ENCODE measurements at places on chromosomes 5 and 9.

- no peak for DNase-seq
Measured at GRCh38 chr5:177024559-177024958, 2.1 kb downstream of the ZNF346 start.

- DNase-seq: no peak
Measured at GRCh38 chr5:93151896-93152295, 429.1 kb downstream of the NR2F1-AS1 start.

DNA sequence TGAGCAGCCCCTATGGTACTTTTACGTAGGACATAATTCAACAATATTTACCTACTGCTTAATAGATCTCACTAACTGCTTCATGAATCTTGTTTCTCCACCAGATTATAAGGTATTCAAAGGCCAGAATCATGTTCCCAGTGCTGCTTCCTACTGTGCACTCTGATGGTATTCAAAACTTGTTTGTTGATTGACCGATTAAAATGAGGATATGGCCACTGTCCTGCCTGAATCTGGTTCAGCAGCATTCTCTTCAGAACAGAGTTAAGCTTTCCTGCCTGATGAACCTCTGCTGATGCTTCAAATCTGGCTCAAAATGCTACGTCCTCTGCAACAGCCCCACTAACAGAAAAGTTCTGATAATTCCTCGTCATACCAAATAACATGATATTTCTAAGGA, 150.7 kb upstream of the ZNF462 start:
- DNase-seq: no peak

DNA sequence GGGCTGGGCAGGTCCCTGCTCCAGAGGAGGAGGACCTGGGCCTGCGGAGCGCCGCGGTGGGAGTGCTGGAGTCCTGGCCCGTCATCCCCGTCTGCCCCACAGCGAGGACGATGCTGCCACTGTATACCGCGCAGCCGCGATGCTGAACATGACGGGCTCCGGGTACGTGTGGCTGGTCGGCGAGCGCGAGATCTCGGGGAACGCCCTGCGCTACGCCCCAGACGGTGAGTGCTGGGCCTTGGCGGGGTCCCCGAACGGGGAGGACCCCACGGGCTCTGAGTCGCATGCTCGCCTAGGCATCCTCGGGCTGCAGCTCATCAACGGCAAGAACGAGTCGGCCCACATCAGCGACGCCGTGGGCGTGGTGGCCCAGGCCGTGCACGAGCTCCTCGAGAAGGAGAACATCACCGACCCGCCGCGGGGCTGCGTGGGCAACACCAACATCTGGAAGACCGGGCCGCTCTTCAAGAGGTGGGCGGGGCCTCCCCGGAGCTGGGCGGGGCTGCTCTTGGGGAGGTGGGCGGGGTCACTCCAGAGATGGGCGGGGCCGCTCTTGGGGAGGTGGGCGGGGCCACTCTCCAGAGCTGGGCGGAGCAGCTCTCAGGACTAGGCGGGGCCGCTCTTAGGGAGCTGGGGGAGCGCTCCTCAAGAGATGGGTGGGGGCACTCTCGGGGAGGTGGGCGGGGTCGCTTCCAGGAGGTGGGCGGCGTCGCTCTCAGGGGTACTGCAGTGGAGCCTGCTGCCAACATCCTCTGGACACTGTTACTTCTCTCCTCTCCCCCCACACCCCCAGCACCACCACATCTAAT, 13.1 kb downstream of the LRRC26 start:
- DNase-seq: peak; percentile 33

GRCh38 chr5:57832875-57833274, 350.3 kb upstream of the ACTBL2 start:
- DNase-seq: no peak

DNA sequence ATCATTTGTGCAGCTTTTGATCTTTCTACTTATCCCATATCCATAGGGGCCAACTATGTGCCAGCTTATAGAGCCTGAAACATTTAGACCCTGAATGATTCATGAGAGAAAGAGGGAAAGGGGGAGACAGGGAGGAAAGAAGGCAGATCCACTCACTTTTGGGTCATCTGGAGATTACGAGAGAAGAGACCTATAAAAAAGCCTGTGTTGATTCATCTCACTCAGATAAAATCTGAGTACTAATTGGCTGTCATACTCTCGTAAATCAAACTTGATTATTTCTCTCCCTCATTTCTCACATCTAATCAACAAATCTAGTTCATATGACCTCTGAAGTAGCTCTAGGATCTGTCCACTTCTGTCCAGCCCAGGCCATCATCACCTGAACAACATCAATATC, 137.1 kb downstream of the ARL15 start:
- DNase-seq: no peak

GRCh38 chr5:104800440-104801048, 1238.0 kb upstream of the NUDT12 start:
- DNase-seq: no peak

- no peak for DNase-seq
Measured at GRCh38 chr9:124353811-124354274, 61.4 kb downstream of the PSMB7 start.

GRCh38 chr9:115939065-115939765, 214.4 kb upstream of the PAPPA start:
- no peak for DNase-seq

- no peak for DNase-seq
Measured at GRCh38 chr5:156802501-156802900, 47.6 kb upstream of the PPP1R2B start.

DNA sequence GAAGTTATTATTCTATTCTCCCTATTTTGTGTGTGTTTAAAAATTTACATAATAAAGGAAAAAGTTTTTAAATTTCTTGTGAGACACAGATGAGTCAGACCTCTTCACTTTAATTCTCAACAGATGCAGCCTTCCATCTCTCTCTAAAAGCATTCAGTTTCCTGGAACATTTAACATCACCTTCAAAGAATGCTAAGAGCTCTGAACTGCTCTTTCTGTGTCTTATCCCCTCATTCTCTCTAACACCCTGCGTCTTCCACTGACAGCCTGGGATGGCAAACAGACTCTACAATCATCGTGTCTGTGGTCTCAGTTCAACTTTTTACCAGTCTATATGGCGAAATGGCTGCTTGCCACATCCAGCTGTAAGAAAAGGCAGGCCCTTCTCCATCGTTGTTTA, 173.0 kb downstream of the HINT1 start:
- DNase-seq: no peak

GRCh38 chr9:82549174-82549821, 513.6 kb downstream of the RASEF start:
- no peak for DNase-seq

- peak; percentile 91 for DNase-seq
Measured at GRCh38 chr5:1594357-1595106, 70.8 kb upstream of the LPCAT1 start.

DNA sequence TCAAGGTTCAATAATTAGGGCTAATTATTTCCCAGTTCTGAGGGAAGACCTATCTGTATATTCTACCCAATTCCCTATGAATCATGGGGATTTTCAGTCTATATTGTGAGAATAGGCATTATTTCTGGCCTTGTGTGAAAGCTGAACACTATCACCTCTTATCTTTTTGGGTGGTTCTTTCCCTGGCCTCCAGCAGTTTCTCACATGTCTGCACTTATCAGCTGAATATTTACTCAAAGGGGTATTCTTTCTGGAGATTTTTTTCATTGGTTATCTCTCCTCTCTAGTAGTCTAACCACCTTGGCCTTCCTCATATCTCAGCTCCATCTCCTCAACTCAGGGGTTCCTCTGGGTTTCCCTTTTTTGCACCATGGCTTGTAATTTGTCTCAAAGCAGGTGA, 64.9 kb upstream of the LIFR start:
- no peak for DNase-seq

DNA sequence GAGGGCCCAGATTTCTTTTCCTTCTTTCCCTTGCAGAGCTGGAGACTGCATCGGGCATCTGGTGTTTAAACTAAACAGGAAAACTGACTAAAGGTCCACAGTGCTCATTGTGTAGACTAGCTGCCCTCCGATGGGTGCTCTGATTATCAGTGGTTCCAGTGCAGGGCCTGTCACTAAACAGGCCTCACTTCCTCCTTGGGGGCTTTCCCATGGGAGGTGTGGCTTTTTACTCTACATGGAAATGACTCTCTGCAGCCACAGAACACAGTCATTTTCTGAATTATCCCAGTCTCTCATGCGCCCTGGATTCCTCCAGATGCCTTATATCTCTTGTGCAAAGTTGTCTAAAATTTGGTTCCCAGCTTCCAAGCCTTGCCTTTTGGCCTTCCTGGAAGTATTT, 199.2 kb downstream of the TRIO start:
- DNase-seq: no peak

DNA sequence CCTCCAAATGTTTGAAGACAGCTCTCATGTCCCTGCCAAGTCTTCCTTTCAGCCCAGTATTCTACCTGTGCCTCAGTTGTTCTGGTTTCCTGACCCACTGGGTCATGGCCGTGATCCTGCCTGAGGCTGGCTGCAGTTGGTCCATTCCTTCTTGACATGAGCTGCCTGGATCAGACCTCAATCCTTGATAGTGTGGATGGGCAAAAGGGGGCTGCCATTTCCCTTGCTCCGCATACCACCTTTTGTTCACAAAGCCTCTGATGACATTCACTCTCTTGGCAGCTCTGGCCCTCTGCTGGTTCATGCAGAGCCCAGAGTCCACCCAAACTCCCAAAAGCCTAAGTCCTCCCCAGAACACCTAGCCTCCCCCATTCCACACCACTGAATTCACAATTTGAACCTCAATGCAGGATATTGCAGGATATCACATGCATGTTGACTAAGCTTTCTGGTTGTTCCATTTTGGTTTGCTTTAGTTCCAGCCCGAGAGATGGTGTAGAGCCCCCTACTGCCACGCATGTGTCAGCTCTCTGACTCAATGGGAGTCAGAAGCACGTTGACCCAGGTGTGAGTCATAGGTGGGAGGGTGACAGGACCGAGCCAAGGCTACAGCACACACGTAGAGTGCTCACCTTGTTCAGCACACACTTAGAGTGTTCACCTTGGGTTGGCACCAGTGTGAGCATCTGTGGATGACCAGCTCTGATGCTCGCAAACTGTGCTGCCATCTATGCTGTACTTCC, 137.2 kb downstream of the MTX3 start:
- DNase-seq: no peak

- no peak for DNase-seq
Measured at GRCh38 chr5:72509401-72509800, 2.2 kb upstream of the ZNF366 start.

DNA sequence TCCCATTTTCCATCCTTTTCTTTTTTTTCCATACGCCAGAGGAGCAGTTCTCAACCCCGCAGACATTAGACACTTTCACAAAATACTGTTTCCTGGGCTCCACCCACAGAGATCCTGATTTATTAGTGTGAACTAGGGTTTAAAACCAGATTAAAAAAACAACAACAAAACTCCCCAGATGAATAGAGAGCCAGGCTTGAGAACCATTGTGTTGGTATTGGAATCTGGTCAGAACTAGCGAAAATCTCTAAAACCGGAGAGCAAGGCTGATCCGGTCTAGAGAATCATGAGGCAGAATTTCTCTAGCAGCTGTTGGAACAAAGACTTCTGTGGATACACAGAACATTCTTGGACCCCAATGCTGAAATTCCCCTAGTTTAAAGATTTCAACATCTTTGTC, 173.0 kb downstream of the PCSK1 start:
- no peak for DNase-seq

GRCh38 chr5:178322736-178323540, 90.3 kb upstream of the PHYKPL start:
- DNase-seq: no peak

GRCh38 chr5:93395010-93395409, 186.0 kb downstream of the NR2F1-AS1 start:
- no peak for DNase-seq

DNA sequence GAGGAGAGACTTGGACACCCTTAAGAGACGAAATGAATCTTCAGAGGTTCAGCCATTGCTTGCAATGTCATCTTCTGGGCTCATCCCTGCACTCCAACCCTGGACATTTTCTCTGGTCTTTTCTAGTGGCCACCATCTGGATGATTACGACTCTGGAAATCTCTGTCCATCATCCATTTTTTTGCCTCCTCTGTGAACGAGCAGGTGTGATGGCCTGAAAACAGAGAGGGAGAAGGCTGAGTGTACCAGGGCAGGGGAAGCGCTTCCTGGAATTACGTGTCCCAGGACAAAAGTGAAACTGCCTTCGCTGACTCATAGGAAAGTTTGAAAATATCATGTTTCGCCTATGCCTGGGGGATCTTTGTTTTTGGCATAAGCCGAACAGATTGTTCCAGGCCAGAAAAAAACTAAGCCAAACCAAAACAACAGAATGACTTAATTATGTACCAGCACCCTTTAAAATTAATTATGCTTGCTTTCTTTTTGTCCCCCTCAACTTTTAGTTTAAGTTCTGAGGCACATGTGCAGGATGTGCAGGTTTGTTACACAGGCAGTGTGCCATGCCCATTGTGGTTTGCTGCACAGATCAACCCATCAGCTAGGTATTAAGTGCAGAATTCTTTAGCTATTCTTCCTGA, 31.9 kb downstream of the ANKRD33B start:
- no peak for DNase-seq

- no peak for DNase-seq
Measured at GRCh38 chr5:2705861-2706260, 45.6 kb downstream of the IRX2 start.
